ENCODE measurements at places on chromosomes 5 and 9. TPM values are rescaled to one million over a fixed set of nuclear protein-coding genes. Genes with fewer than 3 reads are reported as not detected.

GRCh38 chr9:84163052-84163650 is 177.4 kb downstream of the SLC28A3 start:
- H3K27me3 ChIP-seq: no peaks in the 10 kb centered on the region
- H3K4me1 ChIP-seq: no peaks in the 10 kb centered on the region
- no peak for DNase-seq
- no peaks in the 10 kb centered on the region for H3K36me3 ChIP-seq
- H3K27ac ChIP-seq: no peak overlapping the region

Gene ABCA2
- 26.7 TPM for total RNA-seq

Gene RLN2
- total RNA-seq: 0.72 TPM

Gene CCDC69
- total RNA-seq: 94.8 TPM

Data from naive thymus-derived CD4-positive, alpha-beta T cell (primary cell).